ENCODE measurements at places on chromosomes 1 and 21. TPM values are rescaled to one million over a fixed set of nuclear protein-coding genes. Genes with fewer than 3 reads are reported as not detected.

Gene ERO1B
- total RNA-seq = 4.4 TPM

DNA sequence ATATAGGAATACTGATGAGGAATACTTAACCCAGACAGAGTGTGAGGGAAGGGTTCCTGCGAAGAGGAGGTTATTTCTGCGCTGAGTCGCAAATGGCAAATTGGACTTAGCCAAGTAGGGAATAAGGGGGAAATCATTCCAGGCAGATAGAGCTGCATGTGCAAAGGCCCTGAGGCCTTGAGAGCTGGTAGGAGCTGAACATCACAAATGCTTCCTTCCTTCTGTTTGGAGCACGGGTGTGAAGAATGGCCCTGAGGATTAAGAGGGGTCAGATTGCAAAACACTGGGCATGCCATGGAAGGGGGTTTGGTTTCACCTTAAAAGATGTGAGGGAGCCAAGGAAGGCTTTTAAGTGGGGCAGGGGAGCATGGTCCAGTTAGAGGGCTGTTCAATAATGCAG is 12.4 kb downstream of the IER5 start:
- DNase-seq = no peak

Gene NOTCH2NLA
- 18.5 TPM for total RNA-seq

Gene DAB1
- total RNA-seq = 14.6 TPM

DNA sequence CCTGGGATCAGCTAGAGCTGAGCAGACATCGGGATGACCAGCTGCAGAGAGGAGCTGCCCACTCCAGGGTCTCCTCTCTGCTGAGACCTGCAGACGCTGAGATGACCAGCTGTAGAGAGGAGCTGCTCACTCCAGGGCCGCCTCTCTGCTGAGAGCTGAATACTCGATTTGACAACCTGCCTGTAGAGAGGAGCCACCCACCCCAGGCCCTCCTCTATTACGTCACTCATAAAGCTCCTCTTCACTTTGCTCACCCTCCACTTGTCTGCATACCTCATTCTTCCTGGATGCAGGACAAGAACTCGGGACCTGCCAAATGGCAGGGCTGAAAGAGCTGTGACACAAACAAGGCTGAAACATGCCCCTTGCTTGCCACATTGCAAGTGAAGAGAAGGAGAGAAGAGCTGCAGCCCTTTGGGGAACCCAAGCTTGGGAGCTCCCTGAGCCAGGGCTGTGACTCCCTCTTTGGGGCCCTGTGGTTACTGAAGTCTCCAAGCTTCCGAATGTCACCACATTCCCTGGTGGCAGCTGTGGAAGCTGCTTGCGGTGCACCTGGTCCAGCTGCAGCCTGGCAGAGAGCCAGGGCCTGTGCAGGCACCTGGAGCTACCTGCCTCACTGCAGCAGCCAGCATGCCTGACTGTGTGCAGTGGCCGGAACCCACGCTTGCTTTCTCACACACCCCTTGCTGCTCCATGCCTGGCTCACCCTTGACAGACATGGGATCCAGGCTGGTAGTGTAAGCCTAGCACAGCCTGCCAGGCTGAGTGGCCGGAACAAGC is 59.6 kb downstream of the CC2D1B start:
- DNase-seq = no peak

DNA sequence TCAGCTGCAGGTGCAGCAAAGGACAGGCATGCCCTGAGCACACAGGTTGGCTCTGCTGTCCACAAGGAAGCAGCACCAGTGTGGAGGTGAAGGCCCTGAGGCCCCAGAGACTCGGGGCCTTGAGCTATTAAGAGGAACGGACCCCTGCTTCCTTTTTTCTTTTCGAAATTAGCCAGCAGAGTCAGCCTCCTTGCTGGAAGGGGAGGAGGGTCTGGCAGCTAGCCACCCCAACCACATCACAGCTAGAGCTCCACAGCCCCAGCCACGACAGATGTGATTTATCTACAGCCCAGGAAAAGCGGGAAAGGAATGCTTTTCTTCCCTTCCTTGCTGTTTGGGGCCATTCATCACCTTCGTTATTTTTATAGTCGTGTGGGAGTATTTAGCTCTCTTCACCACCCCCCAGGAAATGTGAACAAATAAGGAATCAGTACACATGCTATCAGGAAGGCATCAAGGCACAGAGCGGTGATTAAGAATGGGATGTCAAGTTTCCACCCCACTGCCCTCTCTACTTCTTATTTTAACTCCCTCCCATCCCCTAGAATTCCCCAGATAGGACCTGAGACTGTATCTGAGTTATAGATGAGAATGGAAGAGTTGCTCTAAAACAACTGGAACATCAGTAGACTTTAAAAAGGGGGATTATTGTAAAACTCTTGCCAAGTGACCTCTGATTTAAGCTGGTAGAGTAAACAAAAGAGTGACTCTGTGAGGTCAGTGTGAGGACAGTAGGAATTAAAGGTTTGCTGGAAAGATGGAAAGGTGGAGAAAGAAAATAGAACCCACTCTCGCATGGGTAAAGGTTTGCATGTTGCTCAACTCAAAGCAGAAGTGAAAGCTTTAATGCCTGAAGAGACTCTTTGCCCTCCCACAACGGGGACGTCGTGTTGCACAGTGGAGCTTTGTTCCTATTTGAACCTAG is 224.7 kb upstream of the GJB5 start:
- peak; percentile 4 for DNase-seq

DNA sequence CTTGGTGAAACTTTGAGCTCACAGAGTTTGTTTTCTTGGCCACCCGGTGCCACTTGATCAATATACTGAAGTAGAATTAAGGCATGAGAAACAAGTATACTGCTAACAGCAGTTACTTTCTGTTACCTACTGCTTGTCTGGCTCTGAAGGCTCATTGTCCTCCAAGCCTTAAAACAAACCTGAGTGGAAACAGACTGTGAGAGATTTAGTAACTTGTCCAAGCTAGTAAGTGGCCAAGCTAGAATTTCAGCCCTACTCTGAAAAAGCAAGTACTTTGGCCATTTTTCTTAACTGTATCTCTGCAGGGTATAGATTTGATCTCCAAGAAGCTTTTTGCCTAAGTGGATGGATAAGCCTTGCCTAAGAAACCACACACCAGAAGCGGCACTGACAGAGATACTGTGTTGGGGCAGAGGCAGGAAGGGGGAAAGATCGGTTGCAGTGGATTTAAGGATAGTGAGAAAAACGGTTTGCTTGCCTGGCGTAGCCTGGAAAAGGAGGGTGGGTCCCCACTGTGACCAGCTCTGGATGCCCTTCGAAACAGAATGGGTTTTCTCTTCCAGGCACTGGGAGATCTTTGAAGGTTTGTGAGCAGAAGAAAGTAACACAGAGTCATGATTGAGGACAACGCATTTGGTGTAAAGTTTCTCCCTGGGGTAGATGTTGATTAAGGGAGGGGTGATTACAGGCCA is 2.1 kb upstream of the MACO1 start:
- DNase-seq = no peak

All from neural progenitor cell (in vitro differentiated cells).